Activated CD4-positive, CD25-positive, alpha-beta regulatory T cell (primary cell): ENCODE measurements at places on chromosomes 13 and 19.

- no peak for DNase-seq
Measured at GRCh38 chr13:42875475-42876269, 94.3 kb downstream of the FAM216B start.

- DNase-seq = no peak
Measured at GRCh38 chr13:102774591-102775520, 1.3 kb upstream of the TEX30 start.

DNA sequence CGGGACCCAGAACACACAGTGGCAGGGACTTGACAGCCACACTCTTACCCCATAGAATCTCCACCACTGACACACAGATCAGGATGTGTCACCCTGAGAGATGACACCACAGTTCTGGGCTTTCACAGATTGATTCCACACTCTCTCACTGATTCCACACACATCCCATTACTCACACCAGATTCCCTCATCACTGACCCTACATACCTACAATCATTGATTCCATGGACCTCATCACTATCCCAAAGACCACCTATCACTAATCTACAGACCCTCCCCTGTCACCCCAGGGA lies 57.6 kb upstream of the ZNF527 start:
- no peak for DNase-seq

DNA sequence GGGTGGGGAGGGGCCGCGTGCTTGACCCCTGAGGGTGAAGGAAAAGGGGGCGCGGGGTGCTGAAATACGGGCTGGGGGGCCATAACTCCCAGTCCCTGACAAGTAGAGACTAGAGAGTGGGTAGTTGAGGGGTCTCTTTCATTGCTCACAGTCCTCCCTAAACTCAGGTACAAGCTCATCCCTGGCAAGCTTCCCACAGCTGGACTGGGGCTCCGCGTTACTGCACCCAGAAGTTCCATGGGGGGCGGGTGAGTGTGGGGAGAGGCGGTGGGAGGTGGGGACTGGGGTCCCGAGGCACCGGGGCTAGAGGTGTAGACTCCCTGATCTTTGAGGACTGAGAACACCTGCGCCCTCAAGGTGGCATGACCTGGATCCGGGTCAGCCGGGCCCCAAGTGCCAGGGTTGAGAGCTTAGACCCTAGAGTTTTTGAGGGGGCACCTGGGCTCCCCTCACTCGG lies 1.3 kb downstream of the ETV2 start:
- DNase-seq = no peak

DNA sequence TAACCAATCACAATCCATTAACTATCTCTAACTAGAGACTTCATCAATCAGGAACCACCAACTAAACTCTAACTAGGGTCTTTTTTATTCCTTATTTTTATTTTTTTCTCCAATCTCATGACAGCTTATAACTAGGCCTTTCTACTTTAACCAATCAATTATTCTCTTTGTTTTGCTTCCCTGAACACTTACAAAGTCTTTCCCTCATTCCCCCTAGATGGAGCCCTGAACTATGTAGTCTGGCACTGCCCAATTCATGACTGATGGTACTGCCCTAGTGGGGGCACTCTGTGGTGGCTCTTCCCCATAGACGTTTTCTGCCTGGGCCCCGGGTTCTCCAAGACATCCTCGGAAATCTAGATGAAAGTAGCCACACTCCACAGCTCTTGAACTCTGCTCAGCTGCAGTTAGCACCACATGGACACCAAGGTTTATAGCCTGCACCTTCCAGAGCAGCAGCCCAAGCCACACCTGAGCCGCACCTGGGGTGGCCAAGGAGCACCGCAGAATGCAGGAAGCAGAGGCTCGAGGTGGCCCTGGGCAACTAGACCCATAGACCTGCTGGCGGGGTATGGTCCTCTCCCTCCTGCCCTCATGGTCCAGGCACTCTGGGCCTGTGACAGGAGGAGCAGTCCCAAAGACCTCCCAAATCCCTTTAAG lies 6.6 kb downstream of the ATP7B start:
- DNase-seq = no peak

- DNase-seq = no peak
Measured at GRCh38 chr19:48053856-48054255, 10.0 kb upstream of the CABP5 start.

GRCh38 chr19:29965492-29965891 lies 23.5 kb downstream of the URI1 start:
- DNase-seq = no peak

DNA sequence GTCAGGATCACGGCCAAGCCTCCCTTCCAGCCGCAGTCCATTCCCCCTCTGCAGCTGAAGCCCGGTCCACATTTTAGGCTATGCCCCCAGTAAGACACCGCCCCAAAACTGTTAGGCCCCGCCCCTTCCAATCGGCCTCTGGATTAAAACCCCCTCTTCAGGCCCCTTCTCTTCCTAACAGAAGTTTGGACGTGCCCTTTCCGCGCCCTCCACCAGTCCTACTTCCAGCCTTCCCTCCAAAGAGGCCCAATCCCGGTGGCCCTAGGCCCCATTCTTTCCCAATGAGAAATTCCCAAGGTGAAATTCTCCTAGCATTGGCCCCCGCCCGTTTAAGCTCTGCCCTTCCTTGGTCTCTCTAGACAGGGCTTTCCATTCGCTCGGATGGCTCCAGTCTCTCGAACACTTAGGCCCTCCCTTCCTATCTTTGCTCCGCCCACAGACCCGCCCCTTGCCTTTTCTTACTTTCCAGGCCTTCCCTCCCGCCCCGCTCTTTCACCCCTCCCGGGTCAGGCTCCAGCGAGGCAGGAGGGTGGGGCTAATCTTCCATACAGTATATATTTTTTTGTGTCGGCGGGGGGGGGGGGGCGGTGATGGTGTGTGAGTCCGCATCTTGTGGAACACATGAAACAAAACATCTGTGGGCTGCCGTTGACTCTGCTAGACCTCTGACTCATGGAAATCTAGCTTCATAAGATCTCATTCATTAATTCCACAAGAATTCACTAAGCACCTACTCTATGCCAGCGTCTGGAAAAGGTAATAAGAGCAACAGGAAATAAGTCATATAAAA lies 13.6 kb downstream of the LTBP4 start:
- peak; percentile 34 for DNase-seq

GRCh38 chr13:27953676-27954405 lies 15.3 kb downstream of the CDX2 start:
- peak; percentile 30 for DNase-seq

DNA sequence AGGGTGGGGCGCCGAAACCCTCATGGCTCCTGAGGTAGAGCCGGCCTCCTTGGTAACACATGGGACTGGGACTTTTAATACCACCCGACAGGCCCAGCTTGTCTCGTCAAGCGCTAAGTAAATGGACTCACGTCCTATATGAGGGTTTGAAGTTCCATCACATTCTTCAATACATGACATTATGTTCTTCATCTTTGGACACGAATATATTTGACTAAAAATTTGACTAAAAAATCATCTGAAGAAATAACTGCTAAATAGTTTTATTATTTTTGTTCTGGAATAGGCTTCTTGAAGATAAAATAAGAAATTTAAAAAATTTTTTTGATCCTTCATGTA lies 335 bp upstream of the ZNF607 start:
- DNase-seq = no peak

DNA sequence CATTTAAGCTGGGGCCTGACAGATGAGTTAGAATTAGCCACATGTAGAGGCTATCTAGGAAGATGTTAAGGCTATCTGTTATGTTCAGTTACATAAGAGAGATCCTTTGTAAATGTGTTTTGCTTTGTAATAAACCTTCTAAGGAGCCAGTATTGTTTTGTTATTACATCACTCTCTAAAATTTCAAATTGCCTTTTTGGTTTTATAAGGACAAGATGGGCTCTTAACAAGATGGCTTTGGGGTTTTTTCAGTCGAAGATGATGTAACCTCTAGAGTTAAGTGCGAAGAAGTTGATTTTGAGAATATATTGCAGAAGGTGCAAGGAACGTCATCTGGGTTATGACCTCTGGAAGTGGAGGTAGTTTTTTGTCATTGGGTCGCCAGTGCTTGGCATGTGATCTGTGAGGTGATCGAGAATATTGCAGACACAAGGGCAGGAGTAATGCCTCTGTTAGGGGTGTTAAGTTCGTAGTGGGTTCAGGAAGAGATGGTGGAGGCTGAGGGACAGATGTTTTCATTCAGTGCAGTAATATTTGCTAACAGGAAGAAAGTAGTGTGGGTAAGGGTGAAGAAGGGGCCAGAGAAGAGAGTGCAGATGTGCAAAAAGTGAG lies 12.7 kb downstream of the LSM14A start:
- no peak for DNase-seq

GRCh38 chr19:19113040-19113626 lies 25.1 kb downstream of the TMEM161A start:
- DNase-seq = no peak

- DNase-seq = no peak
Measured at GRCh38 chr13:28423010-28423409, 71.9 kb downstream of the FLT1 start.

GRCh38 chr19:48533770-48534169 lies 18.2 kb upstream of the SULT2B1 start:
- no peak for DNase-seq

GRCh38 chr13:99199541-99200431 lies 868 bp upstream of the UBAC2 start:
- DNase-seq = peak; percentile 42

- no peak for DNase-seq
Measured at GRCh38 chr19:12932392-12933286, 872 bp downstream of the FARSA start.

GRCh38 chr19:32313569-32314265 lies 31.7 kb upstream of the ZNF507 start:
- DNase-seq = no peak

GRCh38 chr19:13012690-13013608 lies 17.7 kb downstream of the NFIX start:
- no peak for DNase-seq

DNA sequence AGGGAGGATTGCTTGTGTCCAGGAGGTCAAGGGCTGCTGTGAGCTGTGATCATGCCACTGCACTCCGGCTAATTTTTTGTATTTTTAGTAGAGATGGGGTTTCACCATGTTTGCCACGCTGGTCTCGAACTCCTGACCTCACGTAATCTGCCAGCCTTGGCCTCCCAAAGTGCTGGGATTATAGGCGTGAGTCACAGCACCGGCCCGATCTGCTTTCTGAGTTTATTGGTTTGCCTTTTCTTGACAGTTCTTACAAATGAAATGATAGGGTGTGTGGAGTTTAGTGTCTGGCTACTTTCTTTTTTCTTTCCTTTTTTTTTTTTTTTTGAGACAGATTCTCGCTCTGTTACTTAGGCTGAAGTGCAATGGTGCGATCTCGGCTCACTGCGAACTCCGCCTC lies 848 bp downstream of the C19orf44 start:
- no peak for DNase-seq

DNA sequence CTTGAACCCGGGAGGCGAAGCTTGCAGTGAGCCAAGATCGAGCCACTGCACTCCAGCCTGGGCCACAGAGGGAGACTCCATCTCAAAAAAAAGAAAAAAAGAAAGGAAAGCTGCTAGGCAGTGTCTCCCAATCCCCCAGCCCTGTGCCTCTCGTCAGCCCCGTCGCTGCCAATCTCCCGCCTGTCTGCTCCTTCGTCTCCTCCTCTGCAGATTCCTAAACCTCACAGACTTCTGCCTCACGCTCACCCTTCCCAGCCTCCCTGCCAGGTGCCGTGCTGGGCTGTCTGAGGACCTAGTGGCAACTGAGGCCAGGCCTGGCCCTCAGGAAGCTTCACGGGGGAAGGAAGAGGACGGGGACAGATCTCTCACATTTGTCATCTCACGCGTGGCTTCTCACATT lies 21.5 kb downstream of the DPF1 start:
- DNase-seq = no peak

- DNase-seq = no peak
Measured at GRCh38 chr13:63156816-63157215, 1741.2 kb upstream of the PCDH20 start.

DNA sequence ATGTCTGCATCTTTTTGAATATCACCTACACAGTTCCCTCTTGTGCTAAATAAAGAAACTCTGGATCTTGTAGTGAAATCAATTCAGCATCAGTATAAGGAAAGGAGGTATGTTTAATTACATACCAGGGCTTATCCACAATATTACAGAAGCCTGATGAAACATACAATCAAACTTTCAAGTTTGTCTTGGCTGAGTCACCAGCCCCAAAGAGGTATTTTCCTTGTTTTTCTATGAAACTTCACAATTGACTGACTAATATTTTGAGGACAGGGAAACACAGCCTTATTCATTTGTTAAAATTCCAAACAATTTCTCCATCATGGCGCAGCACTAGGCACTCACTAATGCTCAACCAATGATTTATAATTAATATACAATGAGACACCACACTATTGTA lies 952.4 kb downstream of the PCDH17 start:
- DNase-seq = no peak

GRCh38 chr13:37403776-37404527 lies 194.6 kb downstream of the POSTN start:
- DNase-seq = no peak

DNA sequence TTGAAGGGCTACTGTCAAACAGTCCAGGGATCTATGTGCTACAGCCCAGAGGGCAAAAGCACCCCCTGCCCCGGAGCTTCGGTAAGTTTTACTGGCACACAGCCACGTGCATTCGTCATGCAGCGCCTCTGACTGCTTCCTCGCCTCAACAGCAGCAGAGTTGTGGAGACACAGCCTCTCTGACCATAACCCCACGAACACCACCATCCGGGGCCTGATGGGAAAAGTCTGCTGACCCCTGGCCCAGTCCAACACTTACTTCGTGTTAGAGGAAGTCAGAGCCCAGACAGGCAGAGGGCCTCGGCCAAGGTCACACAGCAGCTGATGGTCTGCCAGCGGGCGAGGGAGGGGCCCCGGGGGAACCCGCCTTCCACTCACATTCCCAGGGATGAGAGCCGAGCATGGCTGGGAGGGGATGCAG lies 5.1 kb downstream of the CBARP start:
- no peak for DNase-seq

DNA sequence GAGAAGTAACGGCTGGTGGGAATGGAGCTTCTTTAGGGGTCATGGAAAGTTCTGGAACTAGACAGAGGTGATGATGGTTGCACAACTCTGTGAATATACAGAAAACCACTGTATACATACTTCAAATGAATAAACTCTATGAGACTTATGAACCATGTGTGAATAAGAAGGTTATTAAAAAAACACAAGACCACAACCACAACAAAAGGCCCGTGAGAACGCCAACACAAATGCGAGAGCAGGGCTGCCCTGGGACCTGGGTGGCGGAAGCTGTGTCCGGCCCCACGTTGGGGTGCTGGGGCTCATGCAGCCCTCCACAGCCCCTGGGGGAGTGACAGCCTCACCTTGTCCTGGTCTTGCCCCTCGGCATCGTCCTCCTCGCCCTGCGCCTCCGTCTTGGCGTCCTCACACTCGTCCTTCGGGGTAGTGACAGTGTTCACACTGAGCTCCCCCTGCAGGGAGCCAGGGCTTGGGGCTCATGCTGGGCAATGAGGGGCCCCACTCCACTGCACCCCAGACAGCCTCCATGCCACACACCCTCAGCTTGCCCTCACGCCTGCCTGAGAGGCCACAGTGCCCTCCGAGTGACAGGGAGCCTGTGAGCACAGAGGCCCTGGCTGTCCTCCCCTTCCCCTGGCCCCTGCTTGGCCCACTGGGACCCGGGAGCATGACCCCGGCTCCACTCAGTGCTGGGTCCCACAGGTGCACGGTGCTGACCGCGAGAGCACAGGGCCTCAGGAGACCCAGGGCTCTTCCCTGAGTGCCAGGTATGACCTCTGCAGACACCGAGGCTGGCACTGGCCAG lies 16.0 kb downstream of the IZUMO4 start:
- DNase-seq = no peak
